Adrenal gland (tissue), 19 donors: ENCODE measurements at places on chromosomes 1 and 21. TPM values are rescaled to one million over a fixed set of nuclear protein-coding genes. Genes with fewer than 3 reads are reported as not detected.

CENPF gene
- 3.9 TPM for total RNA-seq

SPATA45 gene
- not detected for total RNA-seq

CD48 gene
- 8.4 TPM for total RNA-seq

C1orf226 gene
- total RNA-seq: 3.4 TPM

CRB1 gene
- 0.72 TPM for total RNA-seq

SPRR1B gene
- 0.74 TPM for total RNA-seq

GSTM5 gene
- total RNA-seq: 5.0 TPM
